RPMI7951 (cell line): ENCODE measurements at places on chromosomes 6 and 20.
A peak's percentile ranks its signal among the peaks of the same experiment; 100 is the strongest.

DNA sequence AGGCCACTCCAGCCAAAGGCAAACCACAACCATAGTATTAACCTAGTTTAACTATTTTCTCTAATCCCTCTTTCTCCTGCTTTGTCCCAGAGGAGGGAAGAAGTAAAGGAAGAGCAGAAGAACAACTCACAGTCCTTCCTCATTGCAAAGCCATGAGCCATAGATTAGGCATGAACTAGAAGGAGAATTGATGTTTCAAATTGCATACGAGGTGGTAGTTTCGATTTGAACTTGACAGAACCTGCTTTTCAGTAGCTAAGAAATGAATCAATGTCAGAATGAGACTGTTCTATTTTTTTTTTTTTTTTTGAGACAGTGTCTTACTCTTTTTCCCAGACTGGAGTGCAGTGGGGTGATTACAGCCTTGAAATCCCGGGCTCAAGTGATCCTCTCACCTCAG lies 48.3 kb downstream of the PROKR2 start:
- no peak for DNase-seq

DNA sequence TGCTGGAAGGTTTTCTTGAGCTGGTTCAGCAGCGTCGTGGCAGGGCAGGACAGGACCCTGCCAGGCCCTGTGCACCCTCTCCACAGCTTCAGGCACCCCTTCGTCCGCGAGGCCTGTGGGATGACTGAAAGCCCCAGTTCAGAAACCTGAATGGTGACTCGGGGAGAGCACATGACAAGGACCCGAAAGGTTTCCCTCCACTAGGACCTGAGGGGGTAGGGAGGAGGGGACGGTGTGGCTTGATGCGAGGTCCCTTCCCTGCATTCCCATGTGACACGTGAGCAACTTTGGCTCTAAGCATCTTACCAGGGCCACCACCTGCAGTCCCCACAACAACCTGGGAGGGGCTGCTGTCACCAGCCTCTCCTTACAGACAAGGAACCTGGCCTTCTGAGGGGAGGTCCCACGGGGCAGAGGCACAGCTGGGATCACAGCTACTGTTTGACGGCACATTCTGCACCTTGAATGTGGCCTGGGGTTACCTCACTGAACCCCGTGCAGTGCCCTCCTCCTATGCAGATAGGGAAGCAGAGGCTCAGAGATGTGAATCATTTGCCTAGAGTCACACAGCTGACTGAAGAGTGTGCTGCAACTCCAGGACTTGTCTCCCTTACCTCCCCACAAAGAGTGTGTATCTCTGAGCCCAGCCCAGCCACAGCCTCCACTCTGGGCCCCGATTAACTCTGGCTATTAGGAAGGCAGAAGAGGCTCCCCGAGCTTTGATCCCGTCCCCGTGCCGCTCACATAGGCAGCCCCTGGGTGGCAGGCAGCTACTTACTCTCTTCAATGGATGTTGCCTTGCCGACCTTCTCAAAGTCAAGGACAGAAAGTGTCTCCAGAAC lies 84.6 kb downstream of the PTPN1 start:
- DNase-seq: no peak

DNA sequence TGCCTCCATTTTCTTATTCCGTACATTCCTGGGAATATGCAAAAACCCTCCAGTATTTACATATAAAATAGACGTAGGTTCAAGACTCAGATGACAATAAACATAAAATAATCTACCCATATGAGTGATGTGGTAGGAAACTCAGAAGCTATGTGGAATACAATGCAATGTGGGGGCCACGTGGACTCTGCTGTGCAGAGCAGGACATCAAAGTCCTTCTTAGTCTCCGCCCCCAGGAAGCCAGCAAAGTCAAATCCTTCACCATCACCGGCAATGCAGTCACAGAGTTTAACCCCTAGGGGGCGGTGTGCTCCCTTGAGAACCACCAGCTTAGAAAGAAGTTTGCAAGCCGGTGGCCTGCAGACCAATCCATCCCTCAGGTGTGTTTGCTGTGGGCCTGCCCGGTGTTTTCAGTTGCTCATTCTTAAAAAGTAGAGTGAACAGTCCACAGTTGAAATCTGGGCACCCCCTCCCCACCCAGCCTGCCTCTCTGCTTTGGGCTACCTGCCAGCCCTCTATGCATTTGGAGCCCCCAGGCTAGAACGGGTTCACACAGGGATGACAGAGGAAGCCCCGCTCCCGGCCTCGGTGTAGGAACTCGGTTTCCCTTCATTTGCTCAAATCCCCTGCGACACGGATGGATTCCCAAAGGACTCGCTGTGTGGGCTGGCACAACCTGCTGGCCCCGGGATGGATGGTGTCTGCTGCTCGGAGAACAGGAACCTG lies 59.9 kb downstream of the SULF2 start:
- DNase-seq: peak; percentile 84

DNA sequence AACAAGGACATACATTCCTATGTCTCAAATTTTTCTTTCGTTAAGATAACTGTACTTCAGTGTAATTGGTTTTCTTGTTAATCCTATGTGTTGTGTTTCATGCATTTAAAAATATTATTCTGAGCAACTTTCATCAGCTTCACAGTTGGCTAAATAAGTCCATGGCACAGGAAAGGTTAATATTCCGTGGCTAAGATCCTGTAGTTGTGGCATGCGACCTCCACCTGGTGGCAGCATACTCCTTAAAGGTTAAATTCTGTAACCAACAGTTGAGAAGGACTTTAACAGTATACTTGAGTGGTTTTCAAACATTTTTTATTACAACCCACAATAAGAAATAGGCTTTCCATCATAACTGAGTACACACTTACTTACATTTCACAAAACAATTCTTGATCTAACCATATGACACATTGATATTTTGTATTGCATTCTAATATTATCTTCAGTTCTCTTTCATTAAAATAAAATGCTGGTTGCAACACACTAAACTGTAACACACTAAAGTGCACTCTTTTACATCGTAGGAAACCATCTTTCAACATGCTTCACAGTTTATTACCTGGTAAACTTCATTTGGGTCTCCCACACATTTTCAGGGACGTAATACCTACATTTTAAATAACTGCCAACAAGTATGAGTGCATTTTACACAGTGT lies 118.3 kb downstream of the SLX4IP start:
- DNase-seq: peak; percentile 73

DNA sequence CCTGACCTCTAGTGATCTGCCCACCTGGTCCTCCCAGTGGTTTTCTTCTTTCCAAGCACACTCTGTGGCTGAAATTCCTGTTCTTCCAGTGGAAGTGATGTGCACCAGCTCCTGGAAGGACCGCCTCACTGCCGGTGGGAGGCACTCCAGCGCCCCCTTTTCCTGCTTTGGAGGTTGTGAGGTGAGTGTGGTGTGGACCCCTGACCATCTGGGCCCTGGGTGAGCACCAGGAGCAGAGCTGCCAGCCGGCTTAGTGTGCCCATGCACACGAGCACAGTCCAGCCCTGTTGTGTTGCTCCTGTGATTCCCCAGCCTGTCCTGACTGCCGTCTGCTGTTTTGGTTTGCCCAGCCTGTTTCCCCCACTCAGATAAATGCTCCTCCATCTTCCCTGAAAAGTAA lies 134.6 kb downstream of the FNDC1 start:
- no peak for DNase-seq

GRCh38 chr20:38673261-38673660 lies 51.0 kb upstream of the SLC32A1 start:
- DNase-seq: no peak

DNA sequence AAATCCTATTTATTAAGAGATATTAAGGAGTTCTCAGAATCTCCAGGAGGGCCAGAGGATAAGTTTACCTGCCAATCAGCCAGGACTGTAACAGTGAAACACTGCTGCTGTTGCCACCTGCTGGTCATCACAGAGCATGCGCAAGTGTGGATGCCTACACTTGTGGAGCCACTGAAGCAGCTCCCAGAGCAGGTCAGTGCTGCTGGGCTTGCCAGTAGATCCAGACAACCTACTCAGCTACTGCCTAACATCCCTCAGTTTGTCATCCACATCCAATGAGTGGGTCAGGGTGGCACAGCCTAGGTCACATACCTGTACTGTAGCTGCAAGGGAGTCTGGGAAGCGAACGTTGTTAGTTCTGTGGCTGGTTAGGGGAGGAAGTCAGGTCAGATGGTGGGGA lies 18.3 kb upstream of the NHSL1 start:
- DNase-seq: peak; percentile 55

GRCh38 chr20:23639490-23639958 lies 1.8 kb upstream of the CST3 start:
- no peak for DNase-seq

DNA sequence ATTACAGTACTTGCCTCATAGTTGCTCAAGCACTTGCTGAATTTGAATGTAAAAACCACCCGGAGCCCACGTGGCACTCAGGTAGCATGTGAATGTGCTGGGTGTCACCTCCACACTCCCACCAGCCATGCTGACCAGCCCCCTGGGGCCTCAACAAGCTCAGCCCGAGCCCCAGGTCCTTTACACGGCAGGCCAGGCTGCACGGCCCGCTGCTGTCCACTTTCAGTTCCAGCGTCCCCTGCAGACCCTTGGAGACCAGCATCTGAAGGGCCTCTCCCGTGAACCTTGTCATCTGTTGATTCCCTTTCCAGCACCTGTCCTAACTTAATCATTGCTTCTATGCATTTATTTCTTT lies 33.3 kb upstream of the ZBP1 start:
- DNase-seq: no peak

- no peak for DNase-seq
These were observed 35.5 kb downstream of the ASCC3 start for GRCh38 chr6:100845676-100846075.

- peak; percentile 29 for DNase-seq
These were observed 134.6 kb upstream of the NEDD9 start for GRCh38 chr6:11366934-11367637.

DNA sequence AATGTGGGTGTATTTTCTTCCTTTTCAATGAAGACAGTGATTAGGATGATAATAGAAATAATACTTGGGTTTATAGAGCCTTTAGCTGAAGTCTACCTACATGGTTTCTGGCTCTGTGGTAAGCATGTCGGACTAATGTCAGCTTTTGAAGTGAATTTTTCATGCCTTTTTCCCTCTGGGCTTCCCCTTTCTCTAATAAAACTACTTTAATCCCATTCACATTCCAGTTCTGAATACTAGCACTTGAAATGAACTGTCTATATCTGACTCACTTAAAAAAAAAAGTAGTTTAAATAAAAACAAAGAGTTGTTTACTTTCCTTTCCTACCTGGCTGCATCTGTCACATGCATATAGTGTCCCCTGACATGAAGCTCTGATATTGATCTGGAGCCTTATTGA lies 545.9 kb upstream of the FLRT3 start:
- DNase-seq: no peak

DNA sequence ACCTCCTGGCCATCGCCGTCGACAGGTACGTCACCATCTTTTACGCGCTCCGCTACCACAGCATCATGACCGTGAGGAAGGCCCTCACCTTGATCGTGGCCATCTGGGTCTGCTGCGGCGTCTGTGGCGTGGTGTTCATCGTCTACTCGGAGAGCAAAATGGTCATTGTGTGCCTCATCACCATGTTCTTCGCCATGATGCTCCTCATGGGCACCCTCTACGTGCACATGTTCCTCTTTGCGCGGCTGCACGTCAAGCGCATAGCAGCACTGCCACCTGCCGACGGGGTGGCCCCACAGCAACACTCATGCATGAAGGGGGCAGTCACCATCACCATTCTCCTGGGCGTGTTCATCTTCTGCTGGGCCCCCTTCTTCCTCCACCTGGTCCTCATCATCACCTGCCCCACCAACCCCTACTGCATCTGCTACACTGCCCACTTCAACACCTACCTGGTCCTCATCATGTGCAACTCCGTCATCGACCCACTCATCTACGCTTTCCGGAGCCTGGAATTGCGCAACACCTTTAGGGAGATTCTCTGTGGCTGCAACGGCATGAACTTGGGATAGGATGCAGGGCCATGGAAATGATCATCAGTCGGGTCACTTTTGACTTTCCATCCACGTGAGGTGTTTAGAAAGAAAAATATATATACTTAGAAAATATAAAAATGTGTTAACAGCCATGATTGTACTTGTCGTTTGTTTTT lies 868 bp downstream of the MC3R start:
- DNase-seq: peak; percentile 34
